Left renal pelvis (tissue), 4 donors: ENCODE measurements at places on chromosomes 12 and 14. TPM values are rescaled to one million over a fixed set of nuclear protein-coding genes. Genes with fewer than 3 reads are reported as not detected.

The ATXN2 gene
- 85.2 TPM for polyA plus RNA-seq

The CCDC88C gene
- 33.6 TPM for polyA plus RNA-seq

The B3GNT4 gene
- 2.1 TPM for polyA plus RNA-seq

The TAS2R46 gene
- 0.27 TPM for polyA plus RNA-seq

The ASB2 gene
- 0.31 TPM for polyA plus RNA-seq

The CCDC38 gene
- polyA plus RNA-seq, result 0.60 TPM

The SFSWAP gene
- 52.9 TPM for polyA plus RNA-seq

The RDH12 gene
- polyA plus RNA-seq, result 0.36 TPM

The HOXC4 gene
- polyA plus RNA-seq, result 49.4 TPM

The ACRBP gene
- 3.1 TPM for polyA plus RNA-seq

The PLBD1 gene
- polyA plus RNA-seq, result 56.7 TPM
